ENCODE measurements at places on chromosomes 2 and 18.

- DNase-seq, result no peak
Observed at GRCh38 chr2:231222318-231223000, 24.0 kb downstream of the ARMC9 start.

DNA sequence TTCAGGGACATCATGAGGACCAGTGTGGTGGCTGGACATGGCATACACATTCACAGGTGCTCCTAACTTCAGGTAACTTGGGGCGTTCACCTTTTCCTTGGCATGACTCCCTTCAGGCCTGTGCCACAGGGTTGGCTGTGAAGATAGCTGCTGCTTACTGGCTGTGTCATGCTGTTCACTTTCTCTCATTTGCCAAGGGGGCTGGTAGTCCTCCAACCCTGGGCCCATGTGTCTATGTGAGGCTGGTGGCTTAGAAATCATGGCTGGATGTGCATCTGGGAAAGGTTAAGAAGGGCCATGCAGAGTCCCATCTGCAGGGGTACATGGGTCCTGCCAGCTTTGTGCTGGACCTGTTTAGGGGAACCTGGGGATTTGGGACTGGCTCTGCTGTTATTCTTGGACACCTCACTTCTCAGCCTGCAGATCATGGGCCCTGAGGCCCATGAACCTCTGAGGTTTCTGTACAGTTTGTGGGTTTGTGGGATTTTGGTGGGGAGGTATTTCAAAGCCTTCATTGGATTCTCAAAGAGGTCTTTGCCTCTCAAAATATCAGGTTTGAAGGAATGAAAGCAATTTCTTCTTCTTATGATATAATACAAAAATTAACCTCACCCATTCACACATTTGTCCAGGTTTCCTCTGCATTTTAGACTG is 62.9 kb downstream of the FHOD3 start:
- no peak for DNase-seq

DNA sequence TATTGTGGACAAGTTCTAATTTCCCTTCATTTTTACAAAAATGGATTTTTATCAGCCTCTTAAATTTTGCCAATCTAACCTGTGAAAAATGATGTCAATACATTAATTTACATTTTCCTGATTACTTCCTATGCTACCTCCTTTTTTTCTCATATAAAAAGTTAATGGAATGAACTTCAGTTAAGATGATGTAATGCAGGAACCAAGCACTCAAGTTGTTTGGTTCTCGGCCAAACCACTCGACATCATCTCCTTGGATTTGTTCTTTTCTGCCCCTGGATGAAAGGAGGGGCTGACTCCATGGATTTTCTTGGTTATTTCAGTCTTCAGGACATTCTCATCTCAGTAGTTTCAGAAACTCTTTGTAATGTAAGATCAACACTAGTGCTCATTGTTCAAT is 253.1 kb upstream of the NXPH2 start:
- DNase-seq, result no peak

- no peak for DNase-seq
Observed at GRCh38 chr2:8841932-8842331, 4.5 kb upstream of the KIDINS220 start.

DNA sequence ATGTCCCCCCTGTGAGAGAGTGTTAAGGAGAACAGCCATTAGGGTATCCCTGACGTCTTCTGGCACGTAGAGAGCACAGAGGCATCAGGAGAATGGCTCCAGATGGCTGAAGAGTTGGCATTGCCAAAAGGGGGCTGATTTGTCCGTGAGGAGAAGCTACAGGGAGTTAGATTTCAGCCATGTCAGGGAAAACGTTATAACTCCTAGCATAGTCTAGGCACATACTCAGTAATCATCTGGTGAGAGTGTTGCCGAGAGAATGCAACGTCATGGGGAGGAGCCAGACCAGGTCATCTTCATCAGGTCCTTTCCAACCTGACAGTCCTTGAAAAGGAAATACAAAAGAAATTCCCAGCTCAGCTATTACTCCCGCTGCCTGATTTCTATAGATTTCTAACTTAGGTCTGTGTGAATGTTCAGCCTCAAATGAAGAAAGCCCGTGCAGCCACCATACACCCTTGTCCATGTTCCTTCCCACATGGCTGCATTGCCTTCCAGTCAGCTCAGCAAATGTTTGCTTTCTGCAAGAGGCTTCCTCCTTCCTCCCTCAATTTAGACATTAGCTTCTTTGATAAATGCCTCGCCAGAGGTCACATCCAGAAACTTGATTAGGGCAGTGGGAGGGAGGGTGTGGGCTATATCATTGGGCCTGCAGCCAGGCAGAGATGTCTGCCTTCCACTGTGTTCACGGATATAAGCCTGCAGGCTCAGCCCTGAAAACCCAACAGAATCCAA is 93.0 kb downstream of the STPG4 start:
- DNase-seq, result no peak

- no peak for DNase-seq
Observed at GRCh38 chr2:238097988-238098871, 1.9 kb upstream of the ESPNL start.

GRCh38 chr2:48337871-48338270 is 192.1 kb upstream of the STON1 start:
- no peak for DNase-seq

- DNase-seq, result no peak
Observed at GRCh38 chr2:28895189-28895893, 874 bp downstream of the WDR43 start.

GRCh38 chr2:112821142-112821541 is 15.4 kb downstream of the IL1B start:
- DNase-seq, result no peak

- no peak for DNase-seq
Observed at GRCh38 chr2:1837458-1837857, 93.1 kb upstream of the PXDN start.

DNA sequence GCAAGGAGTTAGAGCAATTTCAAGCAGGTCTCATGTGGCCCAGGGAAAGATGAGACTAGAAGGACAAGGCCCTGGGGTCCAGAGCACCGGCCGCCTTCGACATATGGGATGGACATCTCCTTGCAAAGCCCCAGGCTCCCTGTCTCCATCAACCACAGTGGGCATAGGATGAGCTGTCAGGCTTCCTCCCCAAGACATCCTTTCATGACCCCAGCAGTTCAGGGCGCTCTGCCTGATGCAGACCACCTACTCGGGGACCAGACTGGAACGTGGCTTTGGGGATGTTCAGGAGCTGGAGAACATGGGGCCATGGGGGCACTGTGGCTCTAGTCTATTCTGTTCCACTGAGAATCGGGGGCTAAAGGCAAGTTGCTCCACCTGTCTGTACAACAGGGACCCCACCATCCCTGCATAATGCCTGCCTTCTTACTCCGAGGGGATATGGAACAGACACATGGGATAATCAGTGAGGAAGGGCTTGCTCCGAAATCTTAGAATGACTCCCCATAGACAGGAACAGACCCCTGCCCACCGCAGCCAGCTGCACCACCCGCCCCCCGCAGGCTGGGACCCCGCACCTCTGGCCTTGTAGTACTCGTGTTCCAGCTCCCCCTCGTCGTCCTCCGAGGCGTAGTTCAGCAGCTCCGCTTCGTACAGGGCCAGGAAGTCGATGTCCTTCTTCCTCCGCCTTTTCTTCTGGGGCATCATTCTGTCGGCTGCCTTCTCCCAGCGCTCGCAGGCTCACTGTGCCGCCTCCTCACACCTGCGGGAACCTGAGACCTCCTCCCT is 500 bp downstream of the LOXHD1 start:
- DNase-seq, result no peak

DNA sequence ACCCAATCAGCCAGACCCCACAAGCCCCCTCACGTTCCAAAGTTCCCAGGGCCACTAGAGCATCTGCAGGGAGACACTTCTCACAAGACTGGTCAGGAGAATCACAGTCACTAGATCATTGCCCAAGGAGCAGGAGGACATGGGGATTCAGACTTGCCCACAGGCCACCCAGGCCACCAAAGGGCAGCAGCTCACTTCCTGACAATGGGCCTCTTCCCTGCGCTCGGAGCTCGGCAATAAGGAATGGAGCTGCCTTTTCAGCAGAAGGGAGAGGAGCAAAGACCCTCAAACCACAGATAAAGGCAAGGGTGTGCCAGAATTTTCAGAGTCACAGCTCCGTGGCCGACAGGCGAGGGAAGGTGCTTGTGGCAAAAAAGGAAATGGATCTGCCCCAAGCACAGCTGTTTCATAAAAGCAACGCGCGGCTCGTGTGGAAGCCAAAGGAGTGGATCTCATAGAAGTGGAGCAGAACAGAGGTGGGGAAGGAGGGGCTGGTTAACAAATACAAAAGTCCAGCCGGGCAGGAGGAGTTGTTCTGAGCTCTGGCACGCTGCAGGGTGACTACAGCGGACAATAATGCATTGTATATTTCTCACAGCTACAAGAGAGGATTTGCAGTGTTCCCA is 72.1 kb downstream of the EDAR start:
- no peak for DNase-seq

- DNase-seq, result no peak
Observed at GRCh38 chr2:235287375-235287733, 206.5 kb upstream of the AGAP1 start.

- no peak for DNase-seq
Observed at GRCh38 chr2:143974262-143974661, 545.7 kb downstream of the ZEB2 start.

GRCh38 chr18:57026316-57026715 is 120.6 kb upstream of the BOD1L2 start:
- DNase-seq, result no peak

GRCh38 chr2:30421604-30422443 is 25.2 kb upstream of the LCLAT1 start:
- DNase-seq, result no peak

DNA sequence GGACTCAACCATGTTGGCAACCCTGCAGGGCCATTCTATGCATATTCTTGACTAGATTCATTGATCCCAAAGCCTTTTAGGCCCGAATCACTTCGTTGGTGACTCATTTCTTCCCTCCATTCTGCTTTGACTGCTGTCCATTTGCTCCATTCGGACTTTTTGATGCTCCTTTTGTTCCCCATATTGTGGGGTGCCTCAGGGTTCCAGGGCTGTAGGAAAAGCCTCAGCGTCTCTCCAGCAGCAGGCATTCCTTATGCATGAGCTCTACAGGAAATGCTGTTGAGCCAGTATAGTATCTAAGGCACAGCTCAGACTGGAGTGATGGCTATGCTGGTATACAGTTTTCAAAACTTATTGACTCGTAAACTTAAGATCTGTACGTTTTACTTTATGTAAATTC is 292.6 kb downstream of the PRKCE start:
- DNase-seq, result no peak

DNA sequence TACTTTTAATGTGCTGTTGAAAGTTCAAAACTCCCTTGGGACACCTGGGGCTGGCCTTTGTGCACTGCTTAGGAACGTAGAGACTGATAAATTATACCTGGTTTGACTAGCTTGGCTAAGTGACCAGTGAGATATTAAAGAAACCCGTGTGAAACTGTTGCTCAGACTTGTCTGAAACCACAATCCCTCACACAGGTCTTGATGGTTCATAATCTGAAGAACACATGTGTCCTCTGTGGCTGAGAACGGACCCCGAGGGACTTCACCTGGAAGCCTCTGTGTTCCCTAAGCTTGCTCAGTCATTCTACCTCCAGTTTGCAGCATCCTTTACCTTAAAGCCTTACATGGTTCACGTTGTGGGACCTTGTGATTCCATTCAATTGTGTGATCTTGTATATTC is 218.8 kb downstream of the CBLN2 start:
- no peak for DNase-seq

DNA sequence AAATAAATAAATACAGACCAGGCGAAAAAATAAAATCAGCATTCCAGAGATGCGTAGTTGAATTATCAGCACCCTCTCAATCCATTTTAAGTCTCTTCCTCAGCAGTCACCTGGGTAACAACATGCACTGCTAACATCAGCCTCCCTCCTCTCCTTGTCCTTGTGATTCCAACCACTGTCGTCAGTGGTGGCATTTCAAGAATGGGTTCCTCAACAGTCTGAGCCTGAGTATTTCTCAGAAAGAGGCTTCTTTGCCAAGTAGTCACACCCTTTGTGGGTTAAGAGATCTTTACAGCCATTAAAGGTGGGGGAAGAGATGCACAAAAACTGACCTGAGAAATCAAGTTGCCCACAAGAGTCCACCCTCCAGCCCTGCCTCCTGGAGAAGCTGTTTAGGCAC is 39.0 kb downstream of the NOL10 start:
- DNase-seq, result no peak

GRCh38 chr2:2845806-2846315 is 514.8 kb upstream of the MYT1L start:
- no peak for DNase-seq

DNA sequence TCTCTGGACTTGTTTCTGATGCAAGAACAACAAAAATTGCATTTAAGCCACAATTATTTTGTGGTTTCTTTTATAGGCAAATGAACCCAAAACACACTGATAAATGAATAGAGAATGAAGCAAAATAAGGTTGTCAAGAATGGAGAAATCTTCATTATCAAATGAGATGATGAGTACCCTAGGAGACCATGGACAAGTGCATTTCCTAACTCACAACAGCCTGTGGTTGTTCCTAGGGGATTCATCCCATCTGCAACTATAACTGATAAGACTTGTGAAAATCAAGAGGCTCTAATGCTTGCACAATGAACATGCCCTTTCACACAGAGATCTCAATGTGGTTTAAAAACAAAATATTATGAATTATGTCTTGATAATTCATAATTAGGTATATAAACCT is 159.9 kb downstream of the PDE1A start:
- DNase-seq, result no peak

DNA sequence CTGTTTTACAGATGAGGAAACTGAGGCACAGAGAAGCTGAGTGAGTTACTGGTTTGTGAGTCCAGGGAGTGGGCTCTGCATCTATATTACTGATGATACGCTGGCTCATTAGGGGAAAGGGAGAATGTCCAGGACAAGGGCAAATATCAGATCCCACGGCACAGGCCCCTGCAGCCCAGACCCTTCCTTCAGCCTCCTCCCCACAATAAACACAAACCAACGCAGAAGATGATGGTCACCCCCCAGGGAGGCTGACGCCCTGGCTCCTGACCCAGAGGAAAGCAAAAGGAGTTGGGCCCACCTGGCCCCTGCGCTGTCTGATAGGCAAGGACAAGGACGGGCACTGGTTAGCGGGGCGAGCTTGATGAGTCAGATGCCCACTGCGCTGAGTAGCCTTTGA is 47.7 kb upstream of the ZBTB7C start:
- DNase-seq, result no peak

DNA sequence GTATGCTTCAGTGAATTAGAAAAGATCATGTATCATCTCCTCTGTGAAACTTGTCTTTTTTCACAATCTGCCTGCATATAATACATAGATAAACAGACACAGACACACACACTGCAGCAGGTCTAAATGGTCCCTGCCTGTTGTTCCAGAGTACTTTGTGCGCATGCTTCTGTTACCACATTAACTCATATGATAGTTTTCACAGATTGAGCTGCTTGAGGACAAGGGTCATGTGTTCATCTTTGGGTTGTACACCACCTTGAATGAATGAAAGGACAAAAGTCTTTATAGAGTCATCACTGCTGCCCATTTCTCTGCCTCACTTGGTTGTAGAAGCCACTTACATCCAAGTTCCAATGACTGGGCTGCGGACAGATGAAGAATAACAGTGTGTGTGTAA is 72.7 kb upstream of the GLS start:
- no peak for DNase-seq

DNA sequence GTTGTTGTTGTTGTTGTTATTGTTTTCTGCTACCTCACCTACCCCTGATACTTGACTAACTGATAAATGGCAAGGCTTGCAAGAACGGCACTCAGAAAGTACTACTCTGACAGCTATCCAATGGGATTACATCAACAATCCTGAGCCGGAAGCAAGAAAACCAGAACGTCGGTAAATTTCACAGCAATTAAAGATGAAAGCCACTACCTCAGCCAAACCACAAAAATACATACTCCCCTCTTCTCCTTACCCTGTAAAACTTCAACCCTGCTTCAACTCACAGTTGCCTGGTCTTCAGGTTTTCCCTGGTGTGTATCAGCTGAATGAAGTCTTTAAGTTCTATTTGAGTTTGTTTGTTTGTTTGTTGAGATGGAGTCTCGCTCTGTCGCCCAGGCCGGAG is 293.7 kb upstream of the RND3 start:
- no peak for DNase-seq

Measured in stimulated activated CD8-positive, alpha-beta memory T cell treated with anti-CD3 and anti-CD28 coated beads, Interleukin-7, amount 100 ng/mL, for 1 hour (primary cell).